ENCODE measurements at places on chromosomes 3 and 15.

DNA sequence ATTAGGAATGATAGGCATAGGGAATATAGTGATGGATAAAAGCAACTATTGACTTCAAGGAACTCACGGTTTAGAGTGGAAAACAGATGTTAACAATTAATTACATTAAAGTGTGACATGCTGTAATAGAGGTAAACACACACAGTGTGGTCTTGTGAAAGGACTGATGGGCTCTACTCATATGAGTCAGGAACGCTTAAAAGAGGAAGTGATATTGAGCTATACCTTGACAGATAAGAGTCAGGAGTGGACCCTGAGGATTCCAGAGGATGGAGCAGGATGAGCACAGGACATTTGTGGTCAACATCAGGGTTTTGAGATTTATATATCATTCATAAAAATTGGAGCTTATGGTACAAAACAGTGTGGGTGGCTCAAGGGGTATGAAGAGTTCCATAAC is 11.0 kb downstream of the EXOG start:
- DNase-seq, result no peak

DNA sequence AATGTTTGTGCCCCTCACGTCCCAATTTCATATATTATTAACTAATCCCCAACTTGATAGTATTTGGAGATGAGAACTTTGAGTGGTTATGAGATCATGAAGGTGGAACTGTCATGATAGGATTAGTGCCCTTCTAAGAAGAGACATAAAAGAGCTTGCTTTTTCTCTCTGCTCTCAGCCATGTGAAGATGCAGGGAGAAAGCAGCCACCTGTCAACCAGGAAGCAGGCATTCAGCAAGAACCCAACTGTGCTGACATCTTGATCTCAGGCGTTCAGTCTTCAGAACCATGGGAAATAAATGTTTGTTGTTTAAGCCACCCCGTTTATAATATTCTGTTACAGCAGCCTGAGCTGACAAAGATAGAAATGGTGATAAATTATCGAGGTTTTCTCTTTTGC is 278.7 kb upstream of the KCNMB2 start:
- no peak for DNase-seq

GRCh38 chr3:187027531-187028278 is 97.4 kb downstream of the ST6GAL1 start:
- no peak for DNase-seq

- no peak for DNase-seq
Observed at GRCh38 chr3:46889381-46890110, 12.0 kb downstream of the PTH1R start.

- DNase-seq, result no peak
Observed at GRCh38 chr3:188941103-188941502, 230.7 kb upstream of the TPRG1 start.

DNA sequence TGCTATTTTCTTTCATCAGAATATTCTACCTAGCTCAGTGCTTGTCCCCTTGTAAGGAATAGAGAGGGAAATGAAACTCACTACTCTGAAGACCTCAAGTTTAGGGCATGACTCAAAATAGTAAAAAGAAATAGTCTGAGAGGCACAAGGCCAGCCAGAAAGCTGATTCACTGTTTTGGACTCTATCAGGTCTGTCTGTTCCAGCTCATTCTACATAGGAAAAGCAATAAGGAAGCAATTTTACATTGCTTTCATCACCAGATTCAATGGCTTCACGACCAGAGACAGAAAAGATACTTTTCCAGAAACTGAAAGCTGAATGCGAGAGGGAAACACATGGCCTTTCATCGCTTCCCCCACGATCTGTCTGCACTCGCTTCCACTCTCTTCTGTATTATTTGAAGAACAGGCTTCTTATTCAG is 276.0 kb downstream of the GBE1 start:
- peak; percentile 77 for DNase-seq

DNA sequence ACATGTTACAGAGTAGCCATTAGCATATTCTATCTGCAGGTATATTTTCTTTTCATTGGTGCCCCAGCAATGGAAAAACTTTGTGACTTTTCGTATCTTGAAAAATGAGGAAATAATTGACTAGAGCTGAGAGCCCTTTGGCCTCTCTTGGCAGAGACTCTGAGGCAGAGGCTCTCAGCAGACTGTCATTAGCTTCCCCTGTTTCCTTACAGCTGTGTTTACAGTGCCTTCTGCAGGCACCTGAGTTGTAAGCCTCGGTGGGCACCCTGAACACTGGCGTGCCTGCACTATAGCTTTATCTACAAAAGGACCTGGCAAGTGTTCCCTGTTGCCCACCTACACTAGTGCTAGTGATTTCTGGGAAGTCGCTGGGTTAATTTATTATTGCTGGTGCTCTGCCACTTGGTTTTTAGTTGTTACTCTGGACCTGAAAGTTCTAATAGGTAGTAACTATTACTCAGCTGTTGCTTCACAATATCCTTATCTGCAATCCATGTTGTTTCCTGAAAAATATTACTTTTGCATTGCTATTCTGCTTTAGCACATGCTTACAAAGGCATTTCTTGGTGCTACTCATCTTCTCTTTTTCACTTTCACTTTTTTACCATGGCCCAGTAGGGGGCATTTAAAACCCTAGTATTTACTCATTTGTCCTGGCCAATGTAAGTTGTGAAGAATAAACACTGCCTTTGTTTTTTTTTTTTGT is 7.8 kb upstream of the GPR171 start:
- DNase-seq, result no peak

DNA sequence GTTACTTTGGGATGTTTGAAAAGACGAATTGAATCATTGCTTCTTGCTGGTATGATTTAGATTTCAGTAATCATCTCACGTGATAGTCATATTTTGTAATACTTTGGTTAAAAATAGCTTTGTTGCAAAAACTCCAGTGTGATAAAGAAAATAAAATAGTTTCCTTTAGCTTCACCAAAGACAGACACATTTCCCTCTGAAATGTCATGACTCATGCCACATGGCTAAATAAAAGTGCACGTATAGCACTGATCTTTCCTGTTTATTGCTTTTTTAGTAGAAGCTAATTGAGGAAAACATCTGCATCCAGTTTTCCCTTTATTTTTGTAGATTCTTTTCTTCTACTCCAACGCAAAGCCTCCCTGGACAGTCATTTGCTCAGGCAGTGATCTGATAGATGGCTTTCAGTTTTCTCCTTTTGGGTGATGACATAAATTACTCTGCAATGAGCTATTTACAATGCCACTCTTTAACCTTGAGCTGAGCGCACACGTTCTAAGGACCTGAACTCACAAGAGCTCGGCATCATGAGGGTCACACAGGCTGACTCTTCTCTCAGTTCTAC is 84.9 kb downstream of the ARNT2 start:
- DNase-seq, result peak; percentile 95

DNA sequence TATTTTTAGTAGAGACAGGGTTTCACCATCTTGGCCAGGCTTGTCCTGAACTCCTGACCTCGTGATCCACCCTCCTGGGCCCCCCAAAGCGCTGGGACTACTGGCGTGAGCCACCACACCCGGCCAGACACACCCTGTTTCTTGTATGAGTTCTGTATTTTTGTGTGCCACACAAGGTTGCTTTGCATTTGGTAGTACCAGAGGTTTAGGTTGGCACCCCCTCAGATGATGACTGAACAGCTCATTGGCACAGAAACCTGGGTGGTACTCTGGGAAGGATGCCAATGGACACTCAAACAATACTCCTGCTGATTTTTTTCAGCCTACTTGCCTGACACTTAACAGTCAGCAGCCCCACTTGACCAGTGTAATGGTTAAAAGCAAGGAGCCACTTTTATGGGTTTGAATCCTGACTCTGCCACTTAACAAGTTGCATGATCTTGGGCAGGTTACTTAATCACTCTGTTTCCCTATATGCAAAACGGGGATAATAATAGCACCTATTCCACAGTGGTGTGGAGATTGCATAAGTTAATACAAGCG is 39.2 kb upstream of the BCL2A1 start:
- DNase-seq, result peak; percentile 54

DNA sequence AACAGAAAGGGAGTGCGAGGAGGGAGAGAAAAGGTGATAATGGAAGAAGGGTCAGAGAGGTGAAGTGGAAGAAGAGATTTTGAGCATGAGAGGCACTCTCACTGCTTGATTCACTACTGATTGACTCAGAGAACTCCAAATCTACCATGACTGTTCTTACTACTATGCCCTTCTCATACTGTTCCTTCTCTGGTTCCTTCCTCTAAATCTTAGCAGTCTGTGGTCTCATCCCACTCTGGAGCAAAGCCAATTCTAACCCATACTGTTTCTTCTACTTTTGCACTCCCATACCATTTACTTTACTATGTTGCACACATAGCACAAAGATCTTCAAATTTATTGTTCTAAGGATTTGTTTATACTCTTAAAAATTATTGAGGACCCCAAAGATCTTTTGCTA is 100.8 kb downstream of the DTWD1 start:
- DNase-seq, result no peak

DNA sequence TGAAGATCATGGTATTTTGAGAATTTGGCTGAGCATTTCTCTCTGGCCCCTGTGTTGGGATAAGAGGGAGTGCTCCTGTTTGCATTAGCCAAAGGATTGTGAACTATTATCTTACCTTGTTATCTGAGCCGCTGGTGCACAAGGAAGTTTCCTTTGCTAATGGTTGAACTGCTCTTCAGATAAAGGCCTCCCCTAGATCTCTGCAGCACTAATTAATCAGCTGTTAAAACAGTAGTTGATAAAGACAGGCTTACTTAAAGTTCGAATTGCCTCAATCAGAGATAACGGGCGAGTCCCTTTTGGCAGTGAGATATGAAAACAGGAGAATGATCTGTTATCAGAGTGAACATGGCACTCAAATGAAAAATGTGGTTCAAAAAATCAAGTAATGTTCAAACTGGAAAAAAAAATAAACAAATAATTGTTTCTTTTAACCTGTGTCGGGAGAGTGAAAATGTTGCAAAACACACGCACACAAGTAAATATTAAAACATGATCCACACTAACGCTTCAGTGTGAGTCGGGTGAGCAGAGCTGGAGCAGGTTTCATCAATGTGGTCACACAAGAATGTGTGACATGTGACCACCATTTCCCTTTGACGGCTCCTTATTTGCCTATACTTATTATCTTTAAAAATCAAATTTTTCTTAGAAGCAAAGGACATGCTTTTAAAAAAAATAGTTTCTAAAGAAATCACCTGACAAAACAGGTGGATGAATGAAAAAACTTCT is 469.1 kb downstream of the SOX2 start:
- no peak for DNase-seq

GRCh38 chr3:107600780-107601179 is 78.0 kb downstream of the BBX start:
- peak; percentile 29 for DNase-seq

DNA sequence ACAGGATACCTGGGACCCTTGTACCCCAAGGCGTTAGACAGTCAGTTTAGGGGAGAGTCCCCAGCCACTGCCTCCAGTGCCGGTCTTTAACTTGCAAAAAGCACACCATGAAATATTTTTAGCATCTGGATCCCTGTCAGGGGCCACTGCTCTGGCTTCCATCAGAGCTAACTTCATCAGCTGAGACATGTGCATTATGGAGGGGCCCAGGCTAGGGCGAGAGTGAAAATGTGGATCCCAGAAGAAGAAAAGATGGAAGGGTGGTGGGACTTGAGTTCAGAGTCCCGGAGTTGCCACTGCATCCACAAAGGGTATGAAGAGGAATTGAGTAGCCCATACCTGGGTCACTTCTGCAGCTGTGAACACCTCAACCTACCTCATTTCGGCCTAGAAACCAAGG is 23.5 kb upstream of the SPATA12 start:
- DNase-seq, result no peak

DNA sequence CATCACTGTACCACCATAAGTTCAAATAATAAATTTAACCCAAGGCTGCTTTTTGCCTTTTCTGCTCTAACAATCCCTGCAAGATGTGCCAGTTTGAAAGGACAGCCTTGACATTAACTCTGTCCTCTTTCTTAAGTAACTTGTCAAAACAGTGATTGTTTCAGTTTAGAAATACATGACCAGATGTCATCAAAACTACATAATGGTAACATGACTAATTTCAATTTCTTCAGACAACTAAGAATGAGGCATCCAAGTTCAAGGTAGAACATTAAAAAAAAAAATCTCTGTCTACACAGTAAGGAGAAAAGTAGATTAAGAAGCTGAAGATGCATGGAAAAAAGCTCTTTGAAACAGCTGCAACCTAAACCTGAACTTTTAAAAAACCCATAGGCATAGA is 47.4 kb downstream of the SHQ1 start:
- DNase-seq, result no peak
